ENCODE measurements at places on chromosomes 2 and 18. TPM values are rescaled to one million over a fixed set of nuclear protein-coding genes. Genes with fewer than 3 reads are reported as not detected.

GRCh38 chr2:190545093-190545492 is 10.6 kb upstream of the NEMP2 start:
- no peak for DNase-seq

- no peak for DNase-seq
These were observed 78.2 kb downstream of the CELF4 start for GRCh38 chr18:37487400-37487867.

GRCh38 chr18:5297597-5297996 is 2.1 kb upstream of the ZBTB14 start:
- no peak for DNase-seq

PARD6G gene
- under 0.01 TPM for total RNA-seq

GRCh38 chr2:43080571-43081021 is 145.8 kb downstream of the ZFP36L2 start:
- DNase-seq: no peak

GRCh38 chr2:240018071-240018750 is 6.9 kb downstream of the NDUFA10 start:
- DNase-seq: no peak

- DNase-seq: no peak
These were observed 3.4 kb upstream of the DNAJC5G start for GRCh38 chr2:27271631-27272340.

- DNase-seq: no peak
These were observed 82.5 kb downstream of the TMEM247 start for GRCh38 chr2:46561731-46562450.

DNA sequence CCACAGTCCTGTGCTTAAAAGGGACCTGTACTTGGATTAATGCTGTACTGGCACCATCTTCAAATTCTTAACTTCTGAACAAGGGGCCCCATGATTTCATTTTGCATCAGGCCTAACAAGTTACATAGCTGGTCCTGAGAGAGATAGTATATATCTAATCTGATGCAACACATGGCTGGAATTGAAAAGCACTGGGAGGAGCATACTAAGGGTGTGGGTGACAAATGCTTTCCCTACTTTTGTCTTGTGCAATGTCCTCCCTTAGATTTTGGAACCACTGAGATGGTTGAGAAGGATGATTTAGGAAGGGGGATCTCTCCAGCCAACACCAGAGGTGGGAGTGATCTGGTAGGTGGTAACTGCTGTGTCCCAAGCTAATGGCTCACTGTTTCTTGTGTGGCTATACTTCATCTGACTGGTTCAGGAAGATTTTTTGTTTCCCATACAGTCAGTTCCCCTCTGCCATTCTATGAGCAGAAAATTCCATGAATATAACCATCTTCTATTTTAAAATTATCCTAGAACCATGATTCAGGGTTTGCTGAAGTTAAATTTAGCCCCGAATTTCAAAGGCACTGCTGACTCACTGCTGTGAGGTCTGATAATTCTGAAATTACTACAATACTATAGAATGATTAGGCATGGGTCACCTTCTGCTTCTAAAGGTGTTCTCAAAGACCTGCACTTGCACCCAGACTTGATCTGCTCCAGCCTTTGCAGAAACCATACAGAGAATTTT is 108.3 kb upstream of the NCKAP5 start:
- no peak for DNase-seq

GPR39 gene
- under 0.01 TPM for total RNA-seq

DNA sequence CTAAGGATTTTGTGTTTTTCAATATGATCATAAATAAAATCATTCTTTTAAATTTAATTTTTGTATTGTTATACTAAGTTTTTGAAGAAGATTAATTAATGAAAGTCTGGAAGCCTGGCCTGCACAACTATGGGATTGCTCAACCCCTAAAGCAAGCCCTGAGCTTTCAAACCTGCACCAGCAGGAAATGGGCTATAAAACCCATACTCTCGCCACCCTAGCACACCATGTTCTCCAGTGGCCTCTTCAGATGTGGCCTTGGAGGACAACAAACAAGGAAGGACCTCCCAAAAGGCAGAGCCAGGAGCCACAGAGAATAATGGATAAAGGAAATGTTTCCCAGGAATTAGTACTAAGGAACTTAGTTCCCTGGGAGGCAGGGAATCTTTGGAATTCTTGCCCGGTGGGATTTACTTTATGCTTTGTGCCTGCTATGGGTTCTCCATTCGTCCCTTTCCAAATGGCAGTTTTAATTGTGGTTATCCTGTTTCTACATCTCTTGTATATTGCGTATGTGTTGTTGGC is 212.5 kb downstream of the ZFP36L2 start:
- DNase-seq: no peak

OTX1 gene
- total RNA-seq: not detected

ILKAP gene
- total RNA-seq: 19.4 TPM

DNA sequence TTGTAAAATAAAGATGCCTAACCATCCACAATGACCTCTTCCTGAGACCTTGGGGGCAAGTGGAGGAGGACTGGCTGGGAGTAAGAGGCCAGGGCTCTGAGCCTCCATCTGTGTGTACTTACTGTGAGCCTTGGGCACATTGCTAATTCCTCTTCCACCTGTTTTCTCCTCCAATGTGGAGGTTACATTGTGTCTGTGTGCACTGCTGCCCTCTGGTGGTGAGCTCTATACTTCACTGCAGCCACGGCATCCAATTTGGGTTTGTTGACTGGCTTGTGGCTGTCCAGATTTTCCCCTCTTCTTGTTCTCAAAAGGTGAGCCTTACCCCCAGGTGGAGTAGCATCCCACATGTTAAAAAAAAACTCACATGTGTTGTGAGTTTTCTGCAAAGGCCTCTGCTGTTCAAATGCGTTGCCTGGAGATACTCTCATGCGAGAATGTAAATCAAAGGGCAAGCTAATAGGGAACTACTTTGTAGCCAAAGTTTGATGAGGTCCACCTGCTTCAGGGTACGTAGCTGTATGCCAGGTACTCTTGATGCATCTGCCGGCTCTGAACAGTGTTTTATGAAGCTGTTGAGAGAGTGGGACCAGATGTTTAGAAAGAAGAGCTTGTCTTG is 80.8 kb downstream of the APOB start:
- DNase-seq: peak; percentile 48

TLK1 gene
- 8.6 TPM for total RNA-seq

ARHGEF33 gene
- total RNA-seq: under 0.01 TPM

RTP5 gene
- 1.1 TPM for total RNA-seq

DNA sequence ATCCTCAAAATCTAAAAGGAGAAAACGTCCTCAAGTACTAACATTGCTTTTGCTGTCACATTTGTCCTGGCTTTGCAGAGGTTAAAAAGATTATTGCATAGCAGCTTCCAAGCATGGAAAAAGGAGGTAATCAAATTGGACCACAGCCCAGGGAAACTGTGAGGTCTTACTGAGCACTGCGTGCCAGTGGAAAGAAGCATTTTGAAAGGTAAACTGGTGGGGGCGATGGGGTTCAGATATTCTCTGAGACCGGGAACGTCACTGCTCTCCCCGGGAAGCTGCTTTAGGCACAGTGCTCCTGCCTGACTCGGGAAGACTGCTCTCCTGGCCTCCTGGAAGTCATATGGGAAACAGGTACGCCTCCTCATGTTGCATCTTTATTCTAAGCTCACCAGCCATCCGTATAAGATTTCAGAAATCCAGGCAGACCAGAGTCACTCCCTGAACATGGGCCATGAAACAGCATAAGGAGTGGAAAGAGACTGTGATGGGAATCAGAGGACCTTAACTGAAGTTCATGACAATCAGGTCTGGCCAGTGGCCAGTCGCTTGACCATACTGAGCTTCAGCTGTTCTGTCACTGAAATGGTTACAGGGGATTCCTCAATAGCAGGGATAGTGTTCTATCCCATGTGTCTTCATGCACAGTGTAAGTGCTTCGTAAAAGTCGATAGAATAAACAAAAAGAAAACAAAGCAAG is 284.1 kb downstream of the TRIB2 start:
- no peak for DNase-seq

DNA sequence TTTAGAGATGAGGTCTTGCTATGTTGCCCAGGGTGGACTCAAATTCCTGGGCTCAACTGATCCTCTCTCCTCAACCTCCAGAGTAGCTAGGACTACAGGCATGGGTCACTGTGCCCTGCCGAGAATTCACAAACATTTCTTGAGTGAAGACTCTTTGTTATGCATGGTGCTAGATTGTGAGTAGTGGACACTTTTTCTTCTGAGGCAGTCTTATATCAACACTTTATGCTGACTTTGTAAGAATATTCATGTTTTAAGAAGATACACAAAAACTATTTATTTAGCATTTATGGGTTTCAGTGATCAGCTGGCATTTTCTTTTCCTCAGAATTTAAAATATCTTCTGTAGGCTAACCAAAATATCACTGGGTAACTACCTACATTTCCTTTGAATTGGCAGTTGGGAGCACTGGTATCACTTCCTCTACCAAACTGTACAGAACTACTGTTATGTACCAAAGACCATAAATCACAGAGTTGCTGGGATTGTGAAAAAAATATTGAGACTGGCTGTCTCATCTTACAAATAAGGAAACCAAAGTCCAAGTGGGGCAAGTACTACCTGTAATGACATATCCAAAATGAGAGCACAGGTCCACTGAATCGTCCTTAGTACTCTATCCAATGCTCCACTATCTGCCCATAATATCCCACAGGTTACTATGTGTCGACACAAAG is 34.0 kb downstream of the DOCK10 start:
- DNase-seq: no peak

TRIB2 gene
- total RNA-seq: 42.3 TPM

Data from hematopoietic multipotent progenitor cell (in vitro differentiated cells).